Left renal cortex interstitium (tissue), 4 donors: ENCODE measurements at places on chromosomes 11 and 22.

DNA sequence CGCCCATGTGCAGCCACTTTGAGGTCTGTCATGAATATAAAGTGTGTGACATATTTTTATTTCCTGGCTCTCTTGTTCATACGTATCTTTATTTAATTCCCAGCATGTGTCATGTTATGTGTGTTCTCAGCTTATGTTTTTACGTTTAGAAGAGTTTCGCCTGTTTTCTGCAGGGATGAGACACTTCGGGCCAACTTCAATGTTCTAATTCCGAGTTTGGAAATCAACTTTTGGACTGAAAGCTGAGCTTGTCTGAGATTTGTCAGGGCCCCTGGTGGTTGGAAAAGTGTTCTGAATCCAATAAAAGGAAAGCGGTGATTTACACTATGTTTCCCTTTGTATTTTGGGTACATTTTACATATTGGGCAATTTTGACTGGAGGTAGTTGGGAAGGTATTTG, 810.7 kb downstream of the TBC1D22A start:
- DNase-seq: no peak

- DNase-seq: no peak
Observed at GRCh38 chr11:108975026-108975425, 310.2 kb downstream of the DDX10 start.

DNA sequence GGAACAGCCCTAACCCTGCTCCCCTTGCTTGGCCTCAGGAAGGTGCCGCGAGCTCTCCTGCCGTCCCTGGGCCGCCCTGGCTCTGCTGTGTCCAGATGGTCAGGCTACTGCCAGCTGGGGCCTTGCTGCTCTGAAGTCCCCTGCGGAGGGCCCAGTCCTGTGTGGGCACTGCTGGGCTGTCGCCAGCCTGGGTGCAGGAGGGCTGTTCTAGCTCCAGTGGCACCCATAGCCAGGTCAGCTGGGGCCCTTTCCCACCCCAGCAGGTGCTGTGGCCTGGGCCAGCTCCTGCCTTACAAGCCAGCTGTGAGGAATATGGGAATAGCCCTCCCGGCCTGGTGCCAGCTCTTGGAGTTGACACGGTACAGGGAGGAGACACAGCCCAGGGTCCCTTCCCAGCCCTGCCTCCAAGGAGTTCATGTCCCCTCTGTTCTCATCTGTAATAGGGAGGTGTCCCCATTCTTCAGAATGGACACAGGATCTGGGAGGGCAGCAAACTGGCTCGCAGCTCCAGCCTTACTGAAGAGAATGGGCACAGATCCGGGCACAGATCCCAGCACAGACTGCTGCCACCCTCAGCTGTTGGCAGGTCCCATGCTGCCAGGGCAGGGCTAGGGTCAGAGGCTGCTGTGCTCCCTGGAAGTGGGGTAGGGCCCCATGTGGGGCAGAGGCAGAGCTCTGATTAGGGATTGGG, 3.9 kb downstream of the DERL3 start:
- no peak for DNase-seq

DNA sequence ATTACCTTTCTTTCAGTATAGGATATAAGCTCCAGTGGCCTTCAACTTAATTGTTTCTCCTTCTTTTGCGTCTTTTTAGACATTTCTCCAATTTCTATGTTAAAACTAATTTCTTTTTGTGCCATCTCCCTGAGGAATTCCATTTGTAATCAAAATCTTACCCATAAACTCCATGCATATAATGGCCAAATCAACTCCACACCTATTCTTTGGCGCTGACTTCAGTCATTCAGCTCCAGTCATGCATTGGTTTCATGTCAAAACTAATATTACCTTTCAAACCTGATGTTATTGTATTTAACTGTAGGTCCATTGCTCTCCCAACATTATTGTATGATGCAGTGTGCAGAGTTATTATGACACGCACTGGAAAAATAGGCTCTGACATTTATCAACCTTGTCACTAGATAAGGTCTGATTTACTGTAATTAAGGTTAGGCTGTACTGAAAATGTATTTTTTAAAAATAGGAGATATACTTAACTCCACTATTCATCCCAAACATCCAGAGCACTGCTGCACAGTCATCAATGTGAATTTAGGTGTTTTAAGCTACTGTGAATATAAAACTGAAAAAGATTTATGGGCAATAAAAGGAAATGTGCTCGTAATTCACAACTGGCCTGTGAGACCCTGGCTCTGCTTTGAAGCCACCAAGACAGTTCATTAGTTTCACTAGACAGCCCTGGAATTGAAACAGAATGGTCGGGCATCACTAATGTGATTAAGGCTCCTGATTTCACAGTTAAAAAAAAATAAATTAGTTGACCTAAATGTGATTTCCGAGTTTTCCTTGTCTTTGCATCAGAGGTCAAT, 180.6 kb upstream of the GRIA4 start:
- peak; percentile 7 for DNase-seq

DNA sequence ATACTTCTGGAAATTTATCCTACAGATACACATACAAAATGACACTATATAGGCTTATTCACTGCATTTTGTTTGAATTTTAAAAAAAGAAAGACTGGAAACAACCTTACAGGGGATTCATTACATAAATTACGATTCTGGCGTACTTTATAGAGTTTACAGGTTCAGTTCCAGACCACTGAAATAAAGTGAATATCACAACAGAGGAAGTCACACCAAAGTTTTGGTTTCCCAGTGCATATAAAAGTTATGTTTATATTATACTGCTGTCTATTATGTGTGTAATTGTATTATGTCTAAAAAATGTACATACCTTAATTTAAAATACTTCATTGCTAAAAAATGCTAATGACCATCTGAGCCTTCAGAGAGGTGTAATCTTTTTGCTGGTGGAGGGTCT, 62.0 kb downstream of the EMSY start:
- no peak for DNase-seq

GRCh38 chr22:18075720-18076497, 1.9 kb upstream of the PEX26 start:
- peak; percentile 70 for DNase-seq

GRCh38 chr11:120545813-120546212, 34.3 kb downstream of the GRIK4 start:
- DNase-seq: no peak

DNA sequence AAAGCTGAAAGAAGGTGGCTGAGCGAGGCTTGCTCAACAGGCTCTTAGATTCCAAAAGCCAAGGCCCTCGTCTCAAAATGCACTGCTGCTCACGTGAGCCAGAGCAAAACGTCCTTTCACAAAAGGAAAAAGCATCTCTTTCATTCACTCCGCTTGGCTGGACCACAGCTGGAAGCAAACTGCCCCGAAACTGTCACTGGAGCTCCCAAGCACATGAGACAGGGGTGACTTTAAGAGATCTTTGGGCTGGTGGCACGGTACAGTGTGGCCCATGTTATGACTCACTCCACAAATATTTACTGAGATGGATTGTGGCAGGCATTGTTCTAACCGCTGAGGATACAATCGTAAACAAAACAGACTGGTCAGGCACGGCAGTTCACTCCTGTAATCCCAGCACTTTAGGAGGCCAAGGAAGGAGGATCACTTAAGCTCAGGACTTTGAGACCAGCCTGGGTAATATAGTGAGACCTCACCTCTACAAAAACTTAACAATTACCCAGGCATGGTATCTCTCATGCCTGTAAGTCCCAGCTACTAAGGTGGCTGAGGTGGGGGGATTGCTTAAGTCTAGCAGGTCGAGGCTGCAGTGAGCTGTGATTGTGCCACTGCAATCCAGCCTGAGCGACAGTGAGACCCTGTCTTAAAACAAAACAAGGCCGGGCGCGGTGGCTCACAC, 3.6 kb downstream of the PLA2G6 start:
- DNase-seq: no peak

DNA sequence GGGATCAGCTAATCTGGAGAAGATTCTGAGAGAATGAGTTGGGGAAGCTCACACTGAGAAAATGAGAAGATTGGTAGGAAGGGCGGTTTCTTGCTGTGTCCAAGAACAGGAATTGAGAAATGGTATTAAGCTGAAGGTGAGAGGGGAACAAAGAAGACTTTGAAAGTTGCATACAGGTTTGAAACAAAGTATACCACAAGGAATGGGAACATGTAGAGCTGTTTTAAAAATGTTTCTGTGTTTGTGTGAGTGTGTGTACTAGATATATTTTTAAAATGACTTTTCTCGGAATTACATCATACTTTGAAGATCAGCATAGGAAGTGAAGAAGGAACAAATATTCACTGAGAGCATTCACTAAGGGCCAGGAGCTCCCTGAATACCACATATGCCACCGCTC, 24.4 kb upstream of the IZUMO1R start:
- no peak for DNase-seq

DNA sequence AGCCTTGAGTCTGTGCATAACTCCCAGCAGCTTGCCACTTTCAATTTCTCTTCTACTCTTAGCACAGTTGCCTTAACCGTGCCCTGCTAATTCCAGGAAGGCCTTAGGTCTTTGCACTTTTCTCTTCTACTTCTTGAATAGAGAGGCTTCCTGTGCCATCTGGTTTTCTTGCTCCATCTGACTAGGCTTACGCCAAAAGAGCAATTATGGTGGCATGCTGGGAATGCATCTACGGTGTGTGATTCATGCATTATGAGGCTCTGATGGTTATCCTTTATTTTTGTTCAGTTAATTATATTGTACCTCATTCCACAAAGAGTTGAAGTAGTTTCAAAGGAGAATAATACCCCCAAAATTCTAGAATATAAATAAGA, 29.4 kb downstream of the SIK2 start:
- DNase-seq: no peak

DNA sequence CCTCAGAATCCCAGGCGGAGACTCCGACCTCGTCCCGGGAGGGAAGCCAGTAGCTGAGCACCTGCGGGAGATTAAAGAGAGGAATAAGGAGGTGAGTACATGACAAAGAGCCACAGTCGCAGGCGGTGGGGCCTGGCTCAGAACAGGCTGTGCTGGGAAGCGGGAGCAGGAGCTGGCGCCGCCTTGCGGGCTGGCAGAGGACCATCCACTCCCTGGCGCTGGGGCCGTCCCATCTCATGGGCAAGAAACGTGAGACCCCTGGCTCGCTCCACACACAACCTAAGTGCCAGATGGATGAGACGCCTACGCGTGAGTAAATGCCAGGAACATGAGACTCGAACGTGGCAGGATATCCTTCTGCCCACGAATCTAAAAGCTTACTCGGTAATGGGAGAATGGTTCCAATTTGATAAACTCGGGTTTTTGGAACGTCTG, 6.3 kb downstream of the CEND1 start:
- no peak for DNase-seq

- no peak for DNase-seq
Observed at GRCh38 chr22:42930810-42931420, 73.8 kb upstream of the ARFGAP3 start.

DNA sequence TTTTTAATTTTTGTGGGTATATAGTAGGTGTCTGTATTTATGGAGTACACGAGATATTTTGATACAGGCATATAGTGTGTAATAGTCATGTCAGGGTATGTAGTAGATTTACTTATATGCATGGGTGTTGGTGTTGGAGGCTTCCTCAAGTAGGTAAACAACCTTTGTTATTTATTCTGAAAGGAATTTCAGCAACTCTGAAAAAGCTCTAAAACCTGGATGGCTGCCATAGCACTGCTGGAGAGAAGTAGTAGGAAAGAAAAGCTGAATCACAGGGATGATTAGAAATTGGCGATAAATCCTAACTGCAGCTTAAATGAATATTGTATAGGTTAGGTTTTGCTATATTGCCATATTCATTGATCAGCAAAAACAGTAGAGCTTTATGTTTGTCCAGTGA, 44.4 kb upstream of the ST14 start:
- DNase-seq: no peak

GRCh38 chr11:4680341-4680740, 17.3 kb downstream of the OR51E2 start:
- DNase-seq: no peak

DNA sequence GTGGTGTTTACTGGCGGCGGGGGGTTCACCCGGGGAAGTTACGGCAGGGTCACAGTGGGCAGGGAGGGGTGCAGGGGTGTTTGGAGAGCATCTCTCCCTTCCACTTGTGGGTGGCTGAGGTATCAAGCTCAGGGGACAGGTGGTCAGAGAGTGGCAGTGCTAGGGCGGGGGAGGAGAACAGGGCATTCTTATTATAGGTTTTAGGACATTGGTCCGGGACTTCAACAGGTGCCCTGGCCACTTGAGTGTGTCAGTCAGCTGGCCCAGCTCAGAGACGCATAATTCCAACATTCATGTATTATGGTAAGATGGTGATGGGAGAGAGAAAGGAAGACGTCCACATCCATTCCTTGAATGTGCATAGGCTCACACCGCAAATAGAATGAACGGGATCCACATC, 101.7 kb downstream of the TEAD1 start:
- no peak for DNase-seq

DNA sequence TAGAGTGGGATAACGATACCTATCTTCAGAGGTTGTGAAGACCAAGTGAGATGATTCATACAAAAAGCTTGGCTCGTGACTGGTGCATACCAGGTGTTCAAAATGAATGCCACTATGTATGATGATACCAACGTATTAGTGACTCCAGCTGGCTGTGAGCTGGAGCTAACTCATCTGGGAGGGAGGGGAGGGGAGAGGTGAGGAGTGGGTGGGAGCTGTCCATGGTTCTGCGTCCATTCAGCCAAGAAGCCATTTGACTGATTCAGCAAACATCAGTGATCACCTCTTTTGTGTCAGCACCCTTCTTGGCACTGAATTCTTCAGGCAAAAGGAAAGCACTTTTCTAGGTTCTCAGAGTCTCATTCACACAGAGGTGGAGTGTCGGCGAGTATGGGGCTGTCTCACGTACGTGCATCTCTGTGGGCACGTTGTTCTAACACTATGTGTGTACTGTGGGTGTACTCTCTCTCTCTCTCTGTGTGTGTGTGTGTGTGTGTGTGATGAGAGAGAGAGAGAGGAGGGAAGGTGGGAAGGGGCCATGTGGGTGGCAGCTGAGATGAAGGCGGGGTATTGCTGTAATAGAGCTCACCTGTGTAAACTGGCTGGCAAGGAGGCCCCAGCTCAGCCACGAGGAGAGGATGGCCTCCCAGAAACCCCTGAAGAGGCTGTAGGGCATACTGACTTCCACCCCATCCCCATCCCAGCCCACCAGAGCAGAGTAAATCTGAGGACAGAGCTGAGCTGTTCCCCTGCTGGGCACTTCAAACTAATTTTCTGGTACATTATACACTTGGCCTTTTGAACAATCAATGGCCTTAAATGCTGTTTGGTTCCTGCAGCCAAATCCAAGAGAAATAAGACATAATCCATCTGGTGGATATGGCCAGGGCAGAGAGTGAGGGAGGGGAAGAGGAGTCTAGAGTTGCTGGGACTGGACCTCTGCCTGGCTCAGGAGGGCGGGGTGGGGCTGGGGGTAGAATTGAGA, 96.1 kb upstream of the THY1 start:
- DNase-seq: peak; percentile 56

DNA sequence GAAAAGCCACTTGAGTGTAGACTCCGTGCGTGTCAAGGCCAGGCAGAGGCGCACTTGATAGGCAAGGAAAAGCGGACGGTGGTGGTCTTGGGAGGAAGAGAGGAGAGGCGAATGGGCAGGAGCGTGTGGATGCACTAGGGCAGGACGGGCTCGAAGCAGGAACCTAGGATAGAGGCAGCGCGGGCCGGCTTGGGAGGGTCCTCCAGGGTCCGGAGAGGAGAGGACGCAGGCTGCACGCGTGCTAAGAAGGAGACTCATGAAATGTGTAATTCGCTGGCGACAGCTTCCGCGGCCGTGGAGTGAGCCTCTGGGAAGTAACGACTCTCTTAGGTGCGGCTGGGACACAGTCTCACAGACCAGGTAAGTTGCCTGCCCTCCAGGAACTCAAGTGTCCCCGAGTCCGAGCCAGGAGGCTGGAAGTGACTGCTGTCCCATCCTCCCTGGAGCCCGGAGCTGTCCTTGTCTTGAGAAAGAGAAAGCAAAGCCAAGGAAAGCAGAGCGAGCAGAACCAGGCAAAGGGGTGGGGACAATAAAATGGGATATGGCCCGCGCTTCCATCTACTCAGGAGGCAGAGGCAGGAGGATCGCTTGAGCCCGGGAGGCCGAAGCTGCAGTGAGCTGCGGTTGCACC, 874 bp upstream of the IL17RA start:
- DNase-seq: no peak
